ENCODE measurements at places on chromosomes 1 and 21. TPM values are rescaled to one million over a fixed set of nuclear protein-coding genes. Genes with fewer than 3 reads are reported as not detected.

PCBP3 gene
- 2.1 TPM for polyA plus RNA-seq

UBE2U gene
- not detected for polyA plus RNA-seq

DNA sequence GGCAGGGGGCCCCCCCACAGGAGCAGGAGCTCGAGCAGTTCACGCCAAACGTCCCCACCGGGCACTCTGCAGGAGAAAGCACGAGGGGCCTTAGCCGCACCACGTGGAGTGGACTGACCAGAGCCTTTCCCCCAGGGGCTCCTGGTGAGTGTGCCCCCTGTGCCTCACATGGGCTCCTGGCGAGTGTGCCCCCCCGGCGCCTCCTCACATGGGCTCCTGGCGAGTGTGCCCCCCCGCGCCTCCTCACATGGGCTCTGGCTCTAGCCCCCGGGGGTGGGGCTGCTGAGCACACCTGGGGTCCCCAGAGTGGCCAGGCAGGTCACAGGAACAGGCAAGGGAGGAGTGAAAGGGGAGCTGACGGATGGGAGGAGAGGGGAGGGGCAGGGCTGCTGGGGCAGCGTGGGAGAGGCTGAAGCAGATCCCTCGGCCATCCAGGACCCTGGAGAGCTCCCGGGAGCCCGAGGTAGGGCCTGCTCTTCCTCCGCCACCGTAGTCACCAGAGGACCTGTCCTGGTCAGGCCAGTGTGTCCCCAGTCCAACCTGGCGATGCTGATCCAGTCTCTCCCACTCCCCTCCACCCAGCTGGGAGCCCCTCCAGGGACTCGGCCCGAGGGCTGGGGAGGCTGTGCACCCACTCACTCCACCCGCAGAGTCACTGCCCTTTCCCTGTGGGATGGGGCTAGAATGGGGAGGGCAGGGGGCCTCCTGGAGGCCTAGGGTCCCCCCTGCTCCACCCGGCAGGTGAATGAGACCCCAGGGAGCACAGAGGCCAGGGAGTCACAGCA lies 47.6 kb downstream of the ARHGEF16 start:
- DNase-seq: no peak

GRCh38 chr1:36572142-36572715 lies 89.5 kb upstream of the CSF3R start:
- no peak for DNase-seq

GRCh38 chr1:221337106-221337505 lies 404.8 kb downstream of the DUSP10 start:
- DNase-seq: no peak

GRCh38 chr1:224782281-224783000 lies 147.0 kb upstream of the DNAH14 start:
- no peak for DNase-seq

- DNase-seq: no peak
Observed at GRCh38 chr1:184908506-184908905, 65.8 kb downstream of the NIBAN1 start.
